ENCODE measurements at places on chromosomes 11 and 22. TPM values are rescaled to one million over a fixed set of nuclear protein-coding genes. Genes with fewer than 3 reads are reported as not detected.

IL18 gene
- total RNA-seq, result 2.3 TPM

CHST1 gene
- total RNA-seq, result 1.7 TPM

LRRC74B gene
- not detected for total RNA-seq

TLCD5 gene
- total RNA-seq, result 10.1 TPM

APOA5 gene
- total RNA-seq, result not detected
